Stimulated activated CD4-positive, alpha-beta T cell treated with anti-CD3 and anti-CD28 coated beads, Interleukin-4, amount 100 ng/mL, for 1 hour (primary cell): ENCODE measurements at places on chromosomes 1 and 21.

- no peak for DNase-seq
Measured at GRCh38 chr1:201381130-201381529, 3.6 kb upstream of the TNNT2 start.

DNA sequence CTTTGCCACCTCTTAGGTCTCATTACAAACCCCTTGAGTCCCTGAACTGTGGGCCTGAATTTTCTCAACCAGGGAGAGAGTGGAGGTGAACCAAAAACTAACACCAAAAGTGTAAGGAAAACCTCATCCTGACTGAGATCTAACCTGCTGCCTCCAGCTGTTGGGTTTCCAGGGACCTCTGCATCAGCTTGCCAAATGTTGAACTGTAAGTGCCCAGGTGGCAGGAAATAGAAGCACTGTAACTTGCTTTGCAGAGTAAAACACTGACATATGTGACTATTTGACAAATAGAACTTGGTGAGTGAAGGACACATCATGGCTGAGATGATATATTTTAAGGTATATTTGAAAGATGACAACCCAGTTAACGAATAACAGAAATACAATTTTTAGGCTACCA is 48.4 kb upstream of the NR5A2 start:
- no peak for DNase-seq

GRCh38 chr1:26583646-26584485 is 54.3 kb downstream of the RPS6KA1 start:
- DNase-seq: peak; percentile 25

GRCh38 chr1:117809764-117810163 is 119.7 kb downstream of the GDAP2 start:
- no peak for DNase-seq

DNA sequence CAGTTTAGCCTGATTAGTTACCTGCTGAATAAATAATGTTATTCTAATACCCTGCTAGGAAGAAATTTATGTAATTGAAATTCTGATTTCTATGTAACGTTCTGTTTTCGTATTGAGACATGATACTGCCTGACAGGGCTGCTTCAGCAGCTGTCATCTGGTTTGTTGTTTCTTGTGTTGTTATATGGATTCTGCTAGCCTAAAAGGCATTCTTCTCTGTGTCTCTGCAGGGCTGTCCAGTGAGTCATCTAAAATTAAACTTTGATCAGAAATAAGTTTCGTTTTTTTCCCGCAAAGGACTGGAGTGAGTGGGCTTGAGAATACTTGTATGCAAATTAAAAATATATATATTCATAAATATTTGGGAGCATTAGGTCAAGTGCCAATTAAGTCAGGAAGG is 93.0 kb downstream of the DYRK1A start:
- DNase-seq: no peak

DNA sequence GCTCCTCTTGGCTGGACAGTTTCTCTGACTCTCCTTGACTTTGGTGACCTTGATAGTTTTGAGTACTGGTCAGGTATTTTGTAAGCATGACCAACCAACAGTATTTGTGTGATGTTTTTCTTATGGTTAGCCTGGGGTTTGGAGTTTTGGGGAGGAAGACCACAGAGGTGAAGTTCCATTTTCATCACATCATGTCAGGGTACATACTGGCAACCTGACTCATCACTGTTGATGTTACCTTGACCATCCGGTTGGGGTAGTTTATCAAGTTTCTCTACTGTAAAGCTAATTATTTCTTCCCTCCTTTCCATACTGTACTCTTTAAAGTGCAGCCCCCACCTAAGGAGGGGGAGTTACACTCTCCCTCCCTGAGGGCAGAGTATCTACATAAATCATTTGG is 13.4 kb downstream of the OSCP1 start:
- no peak for DNase-seq

- DNase-seq: no peak
Measured at GRCh38 chr1:70039485-70039884, 165.9 kb downstream of the LRRC40 start.

DNA sequence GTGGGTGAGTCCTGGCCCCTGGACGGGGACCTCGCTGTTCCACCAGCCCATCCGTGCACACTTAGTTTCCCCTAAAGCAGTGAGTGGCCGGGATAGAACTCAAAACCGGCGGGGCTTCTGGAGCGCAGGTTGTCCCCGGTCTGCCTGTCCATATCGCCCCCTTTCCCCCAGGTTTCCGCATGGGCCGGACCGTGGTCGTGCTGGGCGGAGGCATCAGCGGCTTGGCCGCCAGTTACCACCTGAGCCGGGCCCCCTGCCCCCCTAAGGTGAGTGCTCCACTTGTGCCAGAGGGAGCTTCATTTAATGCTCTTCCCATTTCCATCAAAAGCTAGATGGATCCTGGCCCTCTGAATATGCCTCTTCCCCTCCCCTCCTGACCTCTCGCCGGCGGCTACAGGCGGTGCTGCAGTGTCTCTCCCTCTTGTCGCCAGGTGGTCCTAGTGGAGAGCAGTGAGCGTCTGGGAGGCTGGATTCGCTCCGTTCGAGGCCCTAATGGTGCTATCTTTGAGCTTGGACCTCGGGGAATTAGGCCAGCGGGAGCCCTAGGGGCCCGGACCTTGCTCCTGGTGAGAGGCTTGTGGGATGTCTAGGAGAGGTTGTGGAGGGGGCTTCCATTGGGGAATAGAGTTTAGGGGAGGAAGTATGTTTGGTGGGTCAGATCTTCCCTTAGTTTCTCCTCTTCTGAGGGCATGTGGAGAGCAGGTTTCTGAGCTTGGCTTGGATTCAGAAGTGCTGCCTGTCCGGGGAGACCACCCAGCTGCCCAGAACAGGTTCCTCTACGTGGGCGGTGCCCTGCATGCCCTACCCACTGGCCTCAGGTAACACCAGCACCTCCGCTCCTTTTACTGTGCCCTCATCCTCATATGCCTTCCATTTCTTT is 683 bp downstream of the PPOX start:
- no peak for DNase-seq

GRCh38 chr1:53934170-53934765 is 11.2 kb downstream of the IFT25 start:
- no peak for DNase-seq

DNA sequence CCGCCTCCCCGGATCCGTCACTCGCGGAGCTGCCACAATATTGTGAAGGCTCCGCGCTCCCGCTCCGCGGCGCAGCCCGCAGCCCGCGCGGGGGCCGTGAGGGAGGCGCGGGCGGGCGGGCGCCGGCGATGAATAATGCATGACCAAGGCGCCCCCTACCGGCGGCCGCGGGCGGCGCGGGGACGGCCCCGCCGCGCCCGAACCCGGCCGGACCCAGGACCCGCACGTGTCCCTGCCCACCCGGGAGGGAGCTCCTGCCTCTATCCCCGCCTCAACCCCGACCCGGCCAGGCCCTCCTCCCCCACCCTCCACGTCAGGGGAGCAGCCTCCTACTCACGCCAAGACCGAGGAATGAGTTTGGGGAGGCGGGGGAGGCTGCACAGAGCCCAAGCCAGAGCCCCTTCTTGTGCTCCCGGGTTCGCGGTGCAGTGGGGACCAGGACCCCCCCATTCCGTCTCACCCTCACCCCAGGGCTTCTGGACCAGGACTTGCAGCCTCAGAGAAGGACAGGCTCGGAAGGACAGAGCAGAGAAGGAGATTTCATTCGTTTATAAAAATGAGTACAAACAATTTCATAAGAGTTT is 70.8 kb upstream of the CASZ1 start:
- DNase-seq: peak; percentile 65

GRCh38 chr1:65756616-65757015 is 36.1 kb upstream of the PDE4B start:
- DNase-seq: no peak

DNA sequence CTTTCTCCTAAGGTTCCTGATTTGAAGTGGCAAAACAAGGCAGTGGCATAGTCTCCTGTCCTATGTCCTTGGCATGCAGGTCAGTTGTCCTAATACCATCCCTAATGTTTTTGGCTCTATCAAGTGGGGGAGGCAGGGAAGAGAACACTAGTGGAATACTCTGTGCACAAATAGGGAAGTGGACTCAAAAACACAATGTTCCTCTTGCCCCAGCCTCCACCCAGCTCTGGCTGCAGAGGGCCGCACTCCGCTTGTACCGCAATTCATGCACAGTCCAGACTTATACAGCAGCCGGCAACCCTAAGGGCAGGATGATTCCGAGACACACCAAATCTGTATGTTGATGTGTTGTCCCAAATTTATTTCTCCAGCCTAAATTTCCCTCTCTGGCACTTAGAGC is 14.5 kb downstream of the PLEKHO1 start:
- no peak for DNase-seq

- DNase-seq: peak; percentile 51
Measured at GRCh38 chr21:45302082-45303061, 14.7 kb upstream of the POFUT2 start.

- DNase-seq: no peak
Measured at GRCh38 chr21:26471099-26471471, 102.0 kb downstream of the CYYR1 start.

DNA sequence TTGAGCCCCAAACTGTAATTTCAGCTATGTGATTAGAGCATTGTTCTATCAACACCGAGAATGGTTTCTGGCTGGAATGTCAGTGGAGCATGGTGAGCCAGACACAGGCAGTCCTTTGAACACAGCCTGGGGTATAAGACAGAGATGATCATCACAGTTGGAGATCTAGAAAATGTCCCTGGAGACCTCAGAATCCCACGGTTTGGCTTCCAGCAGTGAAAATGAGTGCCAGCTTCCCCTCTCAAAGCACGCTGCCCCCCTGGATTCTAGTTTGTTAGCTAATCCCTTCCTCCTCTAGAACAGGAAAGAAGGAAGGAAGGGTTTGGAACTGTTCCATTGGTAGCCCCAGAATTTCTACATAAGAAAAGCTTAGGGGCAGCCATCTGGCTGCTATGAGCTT is 59.9 kb upstream of the JAK1 start:
- no peak for DNase-seq

DNA sequence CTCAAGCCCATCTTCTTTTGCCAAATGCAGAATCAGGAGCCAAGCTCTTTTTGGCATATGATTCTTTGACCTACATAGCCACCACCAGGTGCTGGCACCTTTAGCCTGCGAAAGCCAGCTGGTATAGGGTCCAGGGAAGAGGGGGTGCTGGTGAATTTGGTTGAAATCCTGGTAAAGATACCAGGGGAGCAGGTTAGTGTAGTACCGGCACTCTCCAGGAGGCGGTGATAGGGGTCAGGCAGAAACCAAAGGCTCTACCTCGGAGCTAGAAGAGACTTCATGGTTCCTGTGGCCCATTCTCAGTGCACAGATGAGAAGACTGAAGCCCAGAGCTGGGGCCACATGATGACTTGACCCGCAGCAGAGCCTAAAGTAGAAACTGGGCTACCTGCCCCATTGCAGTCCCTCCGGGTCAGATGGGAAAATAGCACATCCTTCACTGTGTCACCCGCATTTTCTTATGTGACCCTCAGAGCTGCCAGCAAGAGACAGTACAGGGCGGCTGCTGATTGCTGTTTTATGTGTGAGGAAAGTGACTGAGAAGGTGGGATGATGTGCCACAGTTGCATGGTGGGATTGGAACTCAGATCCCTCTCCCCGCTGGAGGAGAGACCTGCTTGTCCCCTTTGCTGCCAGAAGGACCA is 36.0 kb upstream of the IL19 start:
- peak; percentile 84 for DNase-seq

- DNase-seq: no peak
Measured at GRCh38 chr1:169550294-169550693, 36.0 kb downstream of the F5 start.

- DNase-seq: no peak
Measured at GRCh38 chr1:25120281-25120680, 112.0 kb downstream of the SYF2 start.

- no peak for DNase-seq
Measured at GRCh38 chr1:53765657-53766056, 26.7 kb upstream of the GLIS1 start.
